SHP77 (cell line): ENCODE measurements at places on chromosomes 3 and 15.

GRCh38 chr3:100456745-100457144 lies 35.7 kb upstream of the TMEM45A start:
- DNase-seq = no peak

DNA sequence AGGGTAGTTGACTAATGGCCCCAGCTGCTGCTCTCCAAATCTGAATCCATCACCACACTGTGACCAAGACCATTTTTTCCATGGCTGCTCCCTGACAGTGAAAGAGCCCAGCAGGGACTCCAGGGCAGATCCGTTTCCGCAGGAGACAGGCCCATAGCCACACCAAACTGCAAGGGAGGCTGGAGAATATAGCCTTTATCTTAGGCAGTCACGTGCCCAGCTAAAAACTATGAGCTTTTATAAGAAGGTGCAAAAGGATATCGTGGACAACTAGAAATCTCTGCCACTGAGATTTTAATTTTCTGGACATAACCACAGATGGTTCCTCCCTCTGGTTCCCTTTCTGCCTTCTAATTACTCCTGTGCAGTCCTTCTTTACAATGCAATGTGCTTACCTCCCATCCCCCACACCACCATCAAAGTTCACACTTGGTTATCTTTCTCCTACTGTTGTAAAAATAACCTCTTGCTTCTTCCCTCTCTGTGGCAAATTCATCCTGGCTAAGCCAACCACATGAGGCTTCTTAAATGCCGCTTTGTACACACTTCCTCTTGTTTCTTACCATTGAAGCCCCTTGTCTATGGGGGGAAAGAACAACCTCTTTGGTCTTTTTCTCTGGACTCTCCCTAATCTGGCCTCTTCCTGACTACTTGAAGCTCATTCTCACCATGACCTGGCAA lies 233.7 kb downstream of the SHQ1 start:
- DNase-seq = no peak

DNA sequence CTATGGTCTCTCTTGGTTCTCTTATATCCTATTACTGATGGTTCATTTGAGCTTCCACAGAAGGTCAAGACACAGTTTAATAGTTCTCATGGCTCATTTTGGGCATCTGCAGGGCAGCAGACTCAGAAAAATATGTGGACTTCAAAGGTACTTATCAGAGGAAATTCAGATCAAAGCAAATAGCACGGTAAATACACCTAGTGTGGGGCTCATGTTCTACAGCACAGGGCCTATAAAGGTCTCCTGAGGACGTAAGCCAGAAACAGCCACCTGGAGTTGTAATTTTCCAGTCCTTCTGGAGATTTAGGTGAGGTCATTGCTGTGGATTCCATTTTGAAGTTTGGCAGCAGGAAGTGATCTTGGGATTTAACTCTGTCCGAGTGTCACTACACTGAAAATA lies 134.5 kb upstream of the SGO1 start:
- peak; percentile 11 for DNase-seq

GRCh38 chr15:49747340-49747739 lies 126.5 kb downstream of the DTWD1 start:
- DNase-seq = no peak
